ENCODE measurements at places on chromosomes 3 and 15. TPM values are rescaled to one million over a fixed set of nuclear protein-coding genes. Genes with fewer than 3 reads are reported as not detected.

The SLC51B gene
- total RNA-seq: not detected

The LRRN1 gene
- under 0.01 TPM for total RNA-seq

The AGBL1 gene
- total RNA-seq: not detected

The AHSG gene
- total RNA-seq: not detected

The TP63 gene
- total RNA-seq: not detected

The STAC gene
- total RNA-seq: 0.36 TPM

DNA sequence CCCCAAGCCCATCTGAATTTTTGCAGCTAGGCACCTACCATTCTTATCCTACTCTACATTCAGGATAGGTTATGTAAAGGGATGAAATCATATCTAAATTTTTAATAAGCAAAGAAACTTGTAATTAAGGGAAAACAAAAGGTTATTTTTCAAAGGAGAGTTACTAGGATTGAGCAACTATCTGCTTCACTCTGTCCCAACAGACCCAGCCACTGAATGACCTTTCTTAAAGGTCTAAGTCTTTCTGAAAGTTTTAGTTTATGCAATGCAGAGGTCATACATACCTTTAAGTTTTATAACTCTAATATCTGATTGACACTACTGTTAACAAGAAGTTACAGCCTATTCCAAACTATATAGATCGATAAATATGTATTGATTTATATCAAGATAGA lies 209.2 kb upstream of the CTNNB1 start:
- DNase-seq: no peak

DNA sequence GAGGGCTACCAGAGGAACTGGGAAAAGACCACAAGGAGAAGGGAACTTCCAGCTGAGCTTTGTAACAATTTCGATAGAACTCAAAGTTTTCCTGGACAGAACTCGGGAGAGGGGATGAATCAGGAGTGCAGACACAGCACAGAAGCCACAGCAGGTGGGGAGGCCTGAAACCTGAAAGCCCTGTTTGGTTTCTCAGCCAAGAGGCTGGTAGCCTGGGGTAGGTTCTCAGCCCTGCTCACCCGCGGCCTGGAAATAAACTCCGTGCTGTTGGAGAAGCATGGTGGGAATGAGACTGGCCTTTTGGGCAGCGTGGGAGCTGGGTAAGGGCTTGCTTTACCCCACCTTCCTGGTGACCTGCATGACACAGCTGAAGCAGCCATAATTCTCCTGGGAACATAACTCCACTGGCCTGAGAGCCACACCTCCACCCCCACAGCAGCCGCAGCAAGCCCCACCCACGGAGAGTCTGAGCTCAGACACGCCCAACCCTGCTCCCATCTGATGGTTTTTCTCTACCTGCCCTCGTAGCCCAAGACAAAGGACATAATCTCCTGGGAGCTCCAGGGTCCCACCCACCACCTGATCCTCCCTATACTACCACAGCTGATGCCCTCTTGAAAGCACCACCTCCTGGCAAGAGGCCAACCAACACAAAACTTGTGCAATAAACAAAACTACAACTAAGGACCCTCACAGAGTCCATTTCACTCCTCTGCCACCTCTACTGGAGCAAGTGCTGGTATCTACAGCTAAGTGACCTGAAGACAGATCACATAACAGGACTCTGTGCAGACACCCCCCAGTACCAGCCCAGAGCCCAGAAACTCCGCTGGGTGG lies 52.5 kb upstream of the CHRM5 start:
- no peak for DNase-seq

- DNase-seq: peak; percentile 66
Observed at GRCh38 chr3:43867436-43868072, 176.8 kb downstream of the ABHD5 start.

DNA sequence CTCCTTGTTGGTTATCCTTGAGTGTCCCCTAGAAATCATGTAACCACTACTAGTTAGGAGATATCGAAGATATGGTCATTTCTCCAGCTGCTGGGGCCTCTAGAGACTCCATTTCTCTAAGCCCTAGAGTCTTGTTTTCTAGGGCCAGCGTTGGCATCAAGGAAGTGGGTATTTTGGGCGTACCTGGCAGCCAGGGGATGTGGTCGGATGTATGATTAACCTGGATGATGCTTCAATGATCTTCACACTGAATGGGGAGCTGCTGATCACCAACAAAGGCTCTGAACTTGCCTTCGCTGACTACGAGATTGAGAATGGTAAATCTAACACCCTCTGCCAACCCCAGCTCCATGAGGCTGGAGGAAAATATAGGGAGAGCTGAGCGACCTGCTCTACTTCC lies 325.5 kb downstream of the RYR3 start:
- DNase-seq: no peak

DNA sequence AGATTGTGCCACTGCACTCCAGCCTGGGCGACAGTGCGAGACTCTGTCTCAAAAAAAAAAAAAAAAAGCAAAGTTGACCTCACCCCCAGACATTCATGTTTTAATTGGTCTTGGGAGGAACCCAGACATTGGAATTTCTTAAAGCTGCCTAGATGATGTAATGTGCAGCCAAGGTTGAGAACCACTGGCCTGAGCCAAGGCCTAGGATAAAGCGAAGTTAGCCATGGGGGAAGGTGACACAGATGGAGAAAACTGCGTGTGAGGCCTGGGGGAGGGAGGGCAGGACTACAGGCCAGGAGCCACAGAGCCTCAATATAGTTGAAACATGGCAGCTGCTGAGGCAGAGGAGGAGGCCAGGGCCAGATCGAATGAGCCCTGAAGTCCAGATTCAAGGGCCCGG lies 21.0 kb downstream of the GLB1 start:
- DNase-seq: no peak

DNA sequence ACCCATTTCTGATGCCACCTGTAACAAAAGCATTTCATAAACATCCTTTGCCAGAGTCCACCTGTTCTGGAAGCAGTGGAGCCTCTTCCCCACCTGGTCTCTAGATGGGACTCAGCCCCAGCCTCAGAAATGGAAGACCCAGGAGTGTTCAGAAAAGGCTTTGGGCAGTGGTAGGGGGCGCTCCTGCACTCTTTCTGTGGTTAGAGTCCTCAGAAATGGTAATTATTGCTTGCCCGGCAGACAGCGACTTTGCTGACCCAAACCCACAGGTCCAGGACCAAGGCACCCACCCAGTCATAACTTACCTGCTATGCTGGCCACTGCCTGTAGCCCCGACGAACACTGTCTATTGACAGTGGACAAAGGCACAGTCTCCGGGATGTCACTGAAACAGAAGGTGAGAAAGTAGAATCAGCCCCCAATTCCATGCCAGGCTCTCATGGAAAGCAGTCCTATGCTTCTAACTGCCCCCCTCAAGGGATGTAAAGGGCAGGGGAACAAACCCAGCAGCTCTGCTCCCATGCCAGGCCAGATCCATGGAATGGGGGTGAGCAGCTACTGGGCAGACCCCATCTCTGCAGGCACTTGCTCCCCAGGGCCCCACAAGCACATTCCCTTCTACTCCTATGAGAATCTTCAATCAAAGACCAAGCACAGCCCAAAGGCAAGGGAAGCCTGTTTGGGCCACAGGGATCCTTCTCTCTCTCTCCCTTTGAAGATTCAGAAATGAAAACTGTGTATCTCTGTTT lies 5.1 kb downstream of the ACAA1 start:
- peak; percentile 31 for DNase-seq

Measured in IMR-90 (cell line).